ENCODE measurements at places on chromosomes 4 and X.

DNA sequence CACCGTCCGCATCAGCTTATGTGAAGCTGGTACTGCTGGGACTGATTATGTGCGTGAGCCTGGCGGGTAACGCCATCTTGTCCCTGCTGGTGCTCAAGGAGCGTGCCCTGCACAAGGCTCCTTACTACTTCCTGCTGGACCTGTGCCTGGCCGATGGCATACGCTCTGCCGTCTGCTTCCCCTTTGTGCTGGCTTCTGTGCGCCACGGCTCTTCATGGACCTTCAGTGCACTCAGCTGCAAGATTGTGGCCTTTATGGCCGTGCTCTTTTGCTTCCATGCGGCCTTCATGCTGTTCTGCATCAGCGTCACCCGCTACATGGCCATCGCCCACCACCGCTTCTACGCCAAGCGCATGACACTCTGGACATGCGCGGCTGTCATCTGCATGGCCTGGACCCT lies 5.5 kb upstream of the TSPYL2 start:
- no peak for DNase-seq

DNA sequence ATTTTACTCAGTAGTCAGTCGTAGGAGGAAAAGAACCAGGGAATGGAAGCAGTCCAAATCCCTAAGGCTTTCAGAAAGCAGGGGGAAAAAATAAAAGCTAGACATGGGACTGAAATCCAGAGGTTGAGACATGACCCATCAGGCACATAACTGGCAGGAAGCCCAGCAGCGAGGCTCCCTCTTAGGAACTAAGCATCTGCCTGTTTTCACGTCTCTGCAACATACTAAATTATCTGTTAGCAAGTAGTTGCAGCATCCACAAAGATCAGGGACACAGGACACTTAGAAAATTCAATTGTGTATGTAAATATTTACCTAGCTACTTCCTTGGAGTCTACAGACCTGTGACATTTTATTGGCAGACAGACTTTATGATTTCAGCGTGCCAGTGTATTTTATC lies 118.0 kb upstream of the EDNRA start:
- DNase-seq: no peak

DNA sequence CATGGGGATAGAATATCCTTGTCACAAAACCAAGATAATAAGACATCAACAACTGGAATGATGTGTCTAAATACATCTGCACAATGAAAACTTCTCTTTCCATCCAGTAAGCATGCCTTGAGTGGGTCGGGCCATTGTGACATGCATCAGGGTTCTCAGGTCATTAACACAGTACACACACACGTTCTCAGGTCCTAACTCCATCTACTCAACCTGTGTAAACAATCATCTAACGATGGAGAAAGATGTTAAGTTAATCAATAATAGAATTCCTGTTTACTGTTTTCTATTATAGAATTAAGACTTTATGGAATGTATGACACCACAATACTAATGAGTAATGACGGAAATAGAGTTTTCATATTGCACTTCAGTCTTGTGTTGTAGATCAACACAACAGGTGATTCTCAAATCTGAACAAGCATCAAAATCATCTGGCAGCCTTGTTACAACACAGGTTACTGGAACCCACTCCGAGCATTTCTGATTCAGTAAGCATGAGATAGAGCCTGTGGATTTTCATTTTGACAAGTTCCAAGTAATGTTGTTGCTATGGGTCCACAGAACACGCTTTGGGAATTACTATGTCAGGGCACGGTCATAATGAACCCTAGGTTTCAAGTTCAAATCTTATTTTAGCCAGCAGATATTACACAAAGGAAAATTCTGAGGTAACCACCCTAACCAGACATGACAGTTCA lies 315.8 kb upstream of the TEX13C start:
- no peak for DNase-seq

DNA sequence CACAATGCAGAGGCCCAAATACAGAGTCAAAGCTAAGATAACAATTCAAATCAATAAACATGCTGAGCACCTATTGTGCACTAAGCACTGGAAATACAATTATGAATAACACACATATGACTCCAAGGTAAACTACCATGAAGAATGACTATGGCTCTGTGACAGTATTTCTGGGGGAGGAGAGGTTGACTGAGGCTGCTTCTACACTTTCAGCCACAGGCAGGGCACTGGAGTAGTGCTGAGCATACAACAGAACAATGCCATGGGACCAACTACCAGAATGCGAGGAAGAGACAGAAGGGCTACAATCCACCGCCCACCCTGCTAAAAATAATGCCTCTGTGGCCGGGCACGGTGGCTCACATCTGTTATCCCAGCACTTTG lies 13.7 kb downstream of the TEC start:
- DNase-seq: no peak

- no peak for DNase-seq
Observed at GRCh38 chr4:173288698-173289352, 45.3 kb downstream of the HMGB2 start.

GRCh38 chr4:92387459-92388069 lies 83.8 kb downstream of the GRID2 start:
- no peak for DNase-seq

GRCh38 chr4:41303372-41304118 lies 46.8 kb downstream of the UCHL1 start:
- no peak for DNase-seq

DNA sequence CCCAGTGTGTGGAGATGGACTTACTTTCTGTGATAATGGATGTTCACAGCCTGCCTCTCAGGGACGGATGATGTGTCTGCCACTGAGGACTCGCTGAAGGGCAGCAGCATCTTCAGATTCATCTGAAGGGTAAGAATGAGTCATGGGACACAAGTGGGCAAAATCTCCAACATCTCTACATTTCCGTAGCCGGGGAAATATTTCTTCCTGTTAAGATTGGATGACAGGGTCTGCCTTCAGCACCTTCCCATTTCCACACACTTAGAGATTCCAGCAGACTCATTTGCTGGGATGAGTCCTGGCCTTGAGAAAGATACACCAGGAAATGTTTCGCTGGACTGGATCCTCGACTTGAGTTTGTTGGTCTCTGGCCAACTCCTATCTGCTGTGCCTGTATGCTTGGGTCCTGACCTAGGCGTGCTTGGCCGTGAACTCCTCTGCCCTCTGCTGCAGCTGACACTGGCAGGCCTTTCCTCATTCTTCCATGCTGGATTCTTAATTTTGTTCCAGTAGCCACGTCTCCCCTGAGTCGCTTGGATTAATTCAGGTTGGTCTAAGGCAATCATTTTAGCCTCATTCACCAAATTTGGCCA lies 46.5 kb upstream of the SOD3 start:
- DNase-seq: no peak

GRCh38 chrX:134364711-134365110 lies 95.3 kb upstream of the HPRT1 start:
- DNase-seq: no peak

DNA sequence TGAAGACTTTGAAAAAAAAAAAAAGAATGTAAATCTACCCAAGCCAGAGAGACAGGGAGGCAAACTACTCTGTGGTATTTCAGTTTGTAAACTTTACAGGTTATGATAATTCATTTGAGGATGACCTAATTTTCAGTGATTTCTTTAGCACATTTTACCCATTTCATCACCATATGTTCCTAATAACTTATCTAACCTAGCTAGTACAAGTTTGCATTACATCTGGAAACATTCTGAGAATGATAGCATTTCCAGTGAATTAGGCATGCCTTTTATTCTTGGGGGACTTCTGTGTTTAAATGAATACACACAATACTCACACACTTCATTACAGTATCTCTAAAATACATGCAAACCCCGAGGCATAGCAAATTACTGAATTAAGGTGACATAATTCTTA lies 1055.5 kb downstream of the PCDH18 start:
- no peak for DNase-seq

- no peak for DNase-seq
Observed at GRCh38 chrX:9913146-9913433, 54.1 kb upstream of the CLDN34 start.

GRCh38 chrX:136163689-136164088 lies 16.4 kb downstream of the FHL1 start:
- no peak for DNase-seq

GRCh38 chrX:23782863-23783588 lies at the start of gene SAT1:
TSS of gene SAT1 (plus strand) at chrX:23783173. CDS start at chrX:23783352, 179 bp downstream.
- peak; percentile 75 for DNase-seq

GRCh38 chrX:17361620-17362019 lies 13.4 kb upstream of the NHS start:
- DNase-seq: no peak

- no peak for DNase-seq
Observed at GRCh38 chrX:23504540-23504884, 162.8 kb upstream of the PRDX4 start.

DNA sequence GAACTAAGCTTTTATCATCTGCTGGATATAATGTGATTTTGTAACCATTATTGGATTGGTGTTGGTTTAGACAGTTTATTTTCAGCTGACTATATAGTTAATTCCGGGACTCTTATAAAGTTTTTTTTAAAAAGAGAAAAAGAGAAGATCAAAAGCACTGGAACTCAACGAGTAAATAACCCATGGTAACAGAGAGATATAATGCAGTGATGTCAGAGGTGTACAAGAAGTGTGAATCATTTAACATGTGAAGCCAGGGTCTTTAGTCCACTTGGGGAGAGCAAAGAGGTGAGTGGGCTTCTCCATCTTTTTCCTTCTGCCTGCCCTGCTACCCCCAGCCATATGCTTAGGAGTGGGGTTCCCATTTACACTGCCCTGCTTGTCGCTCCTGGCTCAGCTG lies 3.2 kb downstream of the TMEM165 start:
- no peak for DNase-seq

DNA sequence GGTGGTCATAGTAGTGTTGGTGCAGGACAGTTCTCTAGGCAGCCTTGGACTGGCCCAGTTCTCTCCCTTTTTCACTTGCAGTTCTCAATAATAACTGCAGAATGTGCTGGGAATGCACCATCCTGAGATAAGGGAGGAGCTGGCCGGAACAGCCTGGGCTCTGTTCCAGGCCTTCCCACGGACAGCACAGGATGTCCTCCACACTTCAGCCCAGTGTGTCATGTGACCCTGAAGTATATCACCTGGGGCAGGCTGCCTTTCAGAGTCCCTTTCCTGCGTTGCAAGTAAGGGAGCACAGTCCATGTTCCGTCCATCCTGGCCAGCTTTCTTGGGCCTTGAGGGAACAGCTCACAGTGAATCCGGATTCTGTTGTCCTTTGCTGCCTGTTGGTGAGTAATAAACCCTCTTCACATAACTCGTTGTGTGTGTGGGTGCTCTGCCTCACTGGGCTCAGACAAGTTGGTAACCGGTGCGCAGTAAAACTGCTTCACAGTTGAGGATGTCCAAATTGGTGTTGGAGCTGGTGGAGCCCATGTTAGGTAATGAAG lies 32.3 kb upstream of the BBS12 start:
- DNase-seq: no peak

All from stimulated activated CD4-positive, alpha-beta T cell treated with anti-CD3 and anti-CD28 coated beads, Interleukin-1b, Interleukin-23, amount 100 ng/mL, for 24 hours (primary cell).